ENCODE measurements at places on chromosomes 5 and 9.

- no peak for DNase-seq
These were observed 98.3 kb upstream of the FBN2 start for GRCh38 chr5:128636361-128636760.

GRCh38 chr5:34564710-34565235 is 91.4 kb upstream of the RAI14 start:
- no peak for DNase-seq

- DNase-seq: no peak
These were observed 8.7 kb downstream of the NACC2 start for GRCh38 chr9:136086213-136086881.

- no peak for DNase-seq
These were observed 147.3 kb downstream of the YTHDC2 start for GRCh38 chr5:113660706-113661250.
